ENCODE measurements at places on chromosomes 12 and 14.

DNA sequence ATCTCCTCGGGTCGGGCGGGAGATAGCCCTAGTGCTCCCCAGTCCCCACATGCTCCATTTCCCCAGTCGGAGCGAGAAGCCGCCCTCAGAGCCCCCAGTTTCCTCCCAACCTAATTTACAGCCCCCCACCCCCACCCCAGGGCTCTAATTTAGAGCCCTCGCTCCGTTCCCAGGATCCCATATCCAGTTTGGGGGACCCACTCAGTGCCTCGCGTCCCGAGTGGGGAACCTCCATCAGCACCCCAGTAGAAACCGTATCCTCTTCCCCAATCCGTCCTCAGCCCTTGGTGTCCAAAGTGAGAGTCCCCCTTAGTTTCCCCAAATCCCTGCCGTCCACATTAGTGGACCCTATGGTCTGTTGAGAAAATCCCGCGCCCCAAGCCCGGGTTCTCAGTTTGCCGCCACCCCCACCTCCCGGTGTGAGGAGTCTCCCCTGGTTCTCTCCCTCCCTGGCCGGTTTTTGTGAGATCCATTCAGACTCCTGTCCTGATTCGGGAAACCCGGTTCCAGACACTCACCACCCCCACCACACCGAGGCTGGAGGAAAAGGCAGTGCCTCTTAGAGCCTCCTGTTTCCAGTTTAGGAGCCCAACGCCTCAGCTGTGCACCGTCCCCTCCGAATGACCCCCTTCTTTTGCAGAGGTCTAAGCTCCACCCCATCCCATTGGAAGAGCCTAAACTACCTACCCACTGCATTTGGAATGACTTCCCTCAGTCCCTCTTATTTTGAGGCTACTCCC is 809 bp upstream of the MSI1 start:
- no peak for DNase-seq

- DNase-seq, result no peak
These were observed 85.3 kb upstream of the KCNA1 start for GRCh38 chr12:4824380-4824779.

GRCh38 chr12:84397846-84398245 is 514.8 kb downstream of the SLC6A15 start:
- DNase-seq, result no peak

DNA sequence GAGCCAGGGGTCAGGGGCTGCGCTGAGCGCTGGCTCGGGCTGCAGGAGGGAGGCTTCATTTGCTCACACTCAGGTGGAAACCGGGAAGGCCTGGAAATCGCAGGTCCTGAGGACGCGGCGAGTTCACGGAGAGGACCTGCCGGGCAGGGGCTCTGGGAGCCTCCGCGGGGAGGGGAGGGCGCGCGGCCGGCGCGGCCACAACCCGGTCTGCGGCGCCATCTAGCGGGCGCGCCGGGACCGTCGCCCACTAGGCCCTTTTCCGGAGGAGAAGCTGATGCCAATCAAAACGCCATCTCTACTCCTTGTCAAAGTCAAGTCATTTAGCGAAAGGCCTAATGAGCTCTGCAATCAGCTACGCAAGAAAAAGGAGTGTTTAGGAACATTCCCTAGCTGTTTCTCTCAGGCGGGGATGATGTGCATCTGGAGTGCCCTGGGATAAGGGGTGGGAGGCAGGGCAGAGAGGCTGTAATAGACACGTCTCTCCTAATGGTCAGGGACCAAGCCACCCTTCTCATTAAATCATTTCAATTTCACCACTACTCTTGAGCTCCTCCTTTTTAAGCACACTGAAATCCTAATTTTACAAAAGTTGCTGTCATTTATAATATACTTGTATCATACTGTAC is 885.8 kb upstream of the TMEM132C start:
- no peak for DNase-seq

DNA sequence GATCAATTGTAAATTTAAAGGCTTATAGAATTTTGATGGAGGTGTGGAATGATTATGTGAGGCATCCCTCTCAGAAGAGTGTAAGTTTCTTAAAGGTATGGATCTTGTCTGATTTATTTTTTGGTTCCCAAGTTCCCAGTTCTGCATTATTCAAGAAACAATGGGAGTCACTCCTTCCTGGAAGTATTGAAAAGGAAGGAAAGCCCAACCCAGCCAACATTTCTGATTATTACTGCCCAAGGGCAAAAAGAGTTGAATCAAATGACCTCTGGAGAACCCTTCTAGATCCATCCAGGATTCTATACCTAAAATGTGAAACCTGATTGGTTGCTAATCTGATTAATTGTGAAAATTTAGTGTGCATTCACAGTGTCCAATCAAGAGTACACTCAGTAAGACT is 166.2 kb downstream of the ANO2 start:
- DNase-seq, result no peak

- DNase-seq, result no peak
These were observed 149.9 kb downstream of the CALM1 start for GRCh38 chr14:90546767-90547166.

- DNase-seq, result no peak
These were observed 61.7 kb upstream of the RFLNA start for GRCh38 chr12:124233041-124233796.

GRCh38 chr14:95234426-95234825 is 77.1 kb upstream of the DICER1 start:
- DNase-seq, result no peak

GRCh38 chr12:124130691-124131591 is 157.9 kb downstream of the ZNF664 start:
- no peak for DNase-seq

DNA sequence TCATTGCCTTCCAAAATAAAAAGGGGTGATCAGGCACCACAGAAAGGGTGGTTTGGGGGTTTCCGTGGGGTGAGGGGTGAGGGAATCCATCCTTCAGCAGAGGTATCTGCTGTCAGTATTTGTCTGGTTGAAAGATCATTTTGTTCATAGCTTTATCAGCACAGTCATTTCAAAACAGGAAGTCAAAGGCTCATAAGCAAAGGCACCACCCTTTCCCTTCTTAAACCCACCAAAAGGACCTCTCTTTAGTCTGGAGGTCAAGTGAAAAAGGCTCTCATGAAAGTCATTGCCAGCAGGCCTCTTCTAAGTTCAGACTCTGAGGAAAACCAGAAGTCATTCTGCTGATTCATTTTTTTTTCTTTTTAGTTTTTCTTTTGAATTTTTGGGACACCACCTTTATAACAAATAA is 6.2 kb downstream of the CHST11 start:
- DNase-seq, result no peak

DNA sequence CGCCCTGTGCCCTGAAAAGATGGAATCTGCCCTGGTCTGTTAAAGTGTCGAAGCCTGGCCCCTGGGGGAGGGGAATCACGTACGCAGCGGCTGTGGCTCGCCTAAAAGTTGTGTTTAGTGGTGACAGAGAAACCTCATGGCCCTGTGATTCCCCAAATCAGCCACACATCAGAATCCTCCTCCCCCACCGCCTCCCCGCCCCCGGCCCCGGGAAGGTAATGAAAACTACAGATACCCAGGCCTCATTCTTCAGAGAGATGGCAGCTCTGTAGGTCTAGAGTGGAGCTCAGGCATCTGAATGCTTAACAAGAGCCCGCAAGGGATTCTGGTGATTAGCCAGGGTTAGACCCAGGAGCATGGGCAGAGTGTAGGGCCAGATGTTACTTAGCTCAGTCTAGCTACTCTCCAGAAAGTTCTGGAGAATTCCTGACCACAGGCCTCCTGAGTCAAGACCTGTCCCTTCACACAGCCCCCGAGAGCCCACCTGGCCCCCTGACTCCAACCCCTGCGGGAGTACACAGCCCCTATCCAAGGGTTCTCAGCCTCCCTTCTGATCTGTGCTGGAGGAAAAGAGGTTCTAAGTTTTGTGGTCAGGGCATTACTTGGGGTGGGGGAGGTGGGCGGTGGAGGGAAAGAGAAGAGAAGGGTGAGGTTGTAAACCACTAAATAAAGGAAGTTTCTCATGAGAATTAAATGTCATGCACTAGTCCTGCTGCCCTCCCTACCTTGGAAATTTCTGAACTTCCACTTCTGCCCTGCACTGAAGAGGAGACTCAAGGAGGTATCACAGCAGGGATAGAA is 114.8 kb downstream of the PLXNC1 start:
- DNase-seq, result no peak

- no peak for DNase-seq
These were observed 510.7 kb downstream of the C12orf50 start for GRCh38 chr12:87518481-87518880.

- no peak for DNase-seq
These were observed 48.7 kb upstream of the PLXNC1 start for GRCh38 chr12:94099632-94100031.

DNA sequence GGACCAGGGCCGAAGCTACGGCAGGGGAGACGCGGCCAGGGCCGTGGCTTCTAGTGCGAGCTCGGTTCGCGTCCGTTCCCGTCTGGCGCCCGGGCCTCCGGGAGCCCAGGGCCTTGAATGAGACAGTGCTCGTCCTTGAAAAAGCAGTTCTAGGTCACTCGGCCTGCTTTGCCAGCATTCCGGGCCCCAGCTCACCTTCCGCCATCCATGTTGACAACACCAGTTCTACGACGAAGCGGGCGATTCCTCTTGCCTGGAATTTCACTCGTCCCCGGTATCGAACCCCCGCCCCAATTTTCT is 4.5 kb downstream of the OR10AD1 start:
- DNase-seq, result peak; percentile 65

All from psoas muscle (tissue), 8 donors.